ENCODE measurements at places on chromosomes 3 and 15.

GRCh38 chr3:18474202-18474601, 49.1 kb upstream of the SATB1 start:
- no peak for DNase-seq

GRCh38 chr15:63986185-63986680, 60.1 kb downstream of the DAPK2 start:
- DNase-seq, result no peak

GRCh38 chr3:56366641-56367162, 101.6 kb downstream of the ERC2 start:
- no peak for DNase-seq

DNA sequence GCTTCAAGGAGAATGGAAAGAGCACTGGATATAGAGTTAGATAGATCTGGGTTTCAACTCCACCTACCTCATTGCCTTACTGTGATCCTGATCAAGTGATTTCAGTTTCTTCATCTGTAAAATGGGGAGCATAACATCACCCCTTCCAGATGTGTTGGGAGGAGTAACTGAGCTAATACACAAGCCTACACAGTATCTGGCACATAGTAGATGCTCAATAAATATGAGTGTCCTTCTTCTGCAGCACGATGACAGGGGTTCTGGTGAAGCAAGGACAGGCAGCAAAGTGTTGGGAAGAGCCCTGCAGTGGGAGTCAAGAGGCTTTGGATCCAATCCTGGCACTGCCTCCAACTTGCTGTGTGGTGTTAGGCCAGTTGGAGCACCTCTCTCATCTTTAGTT, 270.0 kb downstream of the UACA start:
- DNase-seq, result no peak

DNA sequence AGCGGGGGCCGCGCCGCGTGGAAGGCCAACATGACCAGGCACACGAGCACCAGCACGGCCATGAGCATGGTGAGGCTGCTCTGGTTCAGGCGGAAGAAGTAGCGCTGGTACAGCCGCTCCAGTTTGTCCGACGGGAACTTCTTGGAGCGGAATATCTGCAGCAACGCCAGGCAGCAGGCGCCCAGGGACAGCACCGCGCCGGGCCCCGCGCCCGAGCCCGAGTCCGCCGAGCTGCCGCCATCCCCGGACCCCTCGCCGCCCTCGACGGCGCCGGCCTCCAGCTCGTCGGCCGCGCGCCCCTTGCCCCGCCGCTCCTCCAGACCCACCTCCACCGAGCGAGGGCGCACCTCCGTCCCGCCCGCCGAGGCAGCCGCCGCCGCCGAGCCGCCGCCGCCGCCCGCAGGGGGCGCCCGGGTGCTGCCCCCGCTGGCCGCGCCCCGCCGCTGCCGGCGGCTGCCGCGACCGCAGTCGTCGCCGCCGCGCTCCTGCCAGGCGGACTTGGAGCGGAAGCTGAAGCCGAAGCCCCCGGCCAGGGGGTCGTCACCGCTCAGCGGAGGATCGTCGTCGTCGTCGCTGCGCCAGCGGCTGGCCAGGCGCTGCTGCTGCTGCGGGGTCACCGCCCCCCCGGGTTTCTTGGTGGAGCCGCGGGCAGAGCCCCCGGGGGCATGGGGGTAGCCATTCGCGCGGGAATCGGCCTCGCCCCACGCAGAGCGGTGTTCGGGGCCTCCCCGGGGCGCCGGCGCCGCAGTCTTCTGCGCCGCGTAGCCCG, 957 bp downstream of the ADCY5 start:
- no peak for DNase-seq

DNA sequence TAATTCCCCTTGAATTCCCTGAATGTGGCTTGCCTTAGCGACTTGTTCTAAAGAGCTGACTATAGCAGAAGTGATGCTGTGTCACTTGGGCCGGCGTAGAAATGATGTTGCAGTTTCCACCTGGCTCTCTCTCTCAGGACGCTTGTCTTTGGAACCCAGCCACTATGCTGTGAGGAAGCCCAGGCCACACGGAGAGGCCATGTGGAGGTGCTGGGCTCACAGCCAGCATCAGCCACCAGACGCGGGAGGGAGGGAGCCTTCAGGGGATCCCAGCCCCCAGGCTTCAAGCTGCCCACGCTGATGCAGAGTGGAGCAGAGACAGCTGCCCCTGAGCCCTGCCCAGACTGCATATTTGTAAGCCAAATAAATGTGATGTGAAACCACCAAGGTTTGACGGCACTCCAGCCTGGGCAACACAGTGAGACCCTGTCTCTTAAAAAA, 18.6 kb downstream of the RNU5B-1 start:
- DNase-seq, result no peak

DNA sequence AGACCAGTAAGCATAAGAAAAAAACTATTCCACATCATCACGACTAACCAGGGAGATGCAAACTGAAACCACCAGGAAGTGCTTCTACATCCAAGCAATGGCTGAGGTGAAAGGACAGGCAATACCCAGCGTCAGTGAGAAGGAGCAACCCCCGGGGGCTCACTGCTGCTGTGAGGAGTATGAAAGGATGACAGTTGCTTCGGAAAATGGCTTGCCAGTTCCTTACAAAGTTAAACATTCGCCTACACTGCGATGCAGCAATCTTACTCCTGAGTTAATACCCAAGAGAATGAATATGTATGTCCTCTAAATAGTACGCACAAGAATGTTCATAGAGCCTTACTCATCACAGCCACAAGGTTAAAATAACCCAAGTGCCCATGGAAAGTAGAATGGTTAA, 13.3 kb upstream of the PLXNA1 start:
- DNase-seq, result no peak

DNA sequence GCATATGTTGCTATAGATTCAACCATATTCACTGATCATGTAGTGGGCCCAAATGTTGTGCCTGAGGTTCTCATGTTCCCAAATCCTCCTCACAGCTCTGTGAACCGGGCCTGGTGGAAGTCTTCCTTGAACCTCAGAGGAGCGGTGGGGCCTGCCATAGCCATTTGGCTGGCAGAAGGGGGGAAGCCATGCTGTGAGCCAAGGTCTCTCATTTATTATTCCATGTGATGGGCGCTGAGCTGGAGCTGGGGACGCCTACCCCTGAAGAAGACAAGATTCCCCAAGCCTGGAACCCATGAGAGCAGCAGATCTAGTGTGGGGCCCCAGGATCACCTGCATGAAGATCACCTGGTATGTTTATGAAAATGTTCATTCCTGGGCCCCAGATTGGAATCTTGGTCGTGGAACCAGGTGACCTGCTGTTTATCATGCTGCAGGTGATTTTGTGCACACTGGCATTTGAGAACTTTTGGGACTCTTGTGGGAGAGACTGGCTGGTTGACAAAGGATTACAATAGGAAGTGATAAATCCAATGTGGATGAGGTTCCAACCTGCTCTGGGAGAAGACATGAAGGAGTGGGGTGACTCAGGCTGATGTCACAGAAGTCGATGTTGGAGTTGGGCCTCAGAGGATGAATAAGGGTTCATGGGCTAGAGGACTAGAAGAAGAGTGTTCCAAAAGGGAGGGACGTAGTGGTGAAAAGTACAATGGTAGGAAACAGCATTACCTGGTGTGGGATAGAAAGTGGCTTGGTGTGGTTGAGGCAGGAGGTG, 102.1 kb downstream of the ASB7 start:
- no peak for DNase-seq

DNA sequence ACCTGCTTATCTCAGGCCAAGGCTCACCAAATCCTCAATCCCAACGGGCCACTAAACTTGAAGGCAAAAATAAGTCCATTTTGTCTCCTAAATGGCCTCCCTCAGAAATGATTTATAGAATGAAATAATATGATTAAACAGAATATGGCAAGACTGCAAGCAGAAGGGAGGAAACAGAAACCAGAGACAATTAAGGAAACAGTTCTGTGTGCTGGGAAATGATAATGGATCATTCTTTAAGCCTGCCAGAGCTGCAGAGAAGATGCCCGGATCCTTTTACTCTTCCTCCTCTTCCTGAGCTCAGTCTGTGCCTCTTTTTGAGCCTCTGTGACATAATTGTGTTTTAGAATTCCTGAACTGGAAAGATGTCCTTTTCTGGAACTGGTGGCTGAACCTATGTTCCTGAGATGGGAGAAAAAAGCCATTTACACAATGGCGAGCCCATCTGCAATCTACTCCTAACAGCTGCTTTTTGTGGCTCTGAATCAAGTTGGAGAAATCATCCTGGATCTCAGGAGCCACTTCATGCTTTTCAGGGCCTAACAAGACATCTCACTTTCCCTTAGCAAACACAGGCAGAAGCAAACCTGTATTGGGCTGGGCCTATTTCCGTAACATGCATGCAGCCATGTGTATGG, 2.8 kb upstream of the ABHD2 start:
- no peak for DNase-seq

GRCh38 chr3:124919756-124920155, 14.8 kb downstream of the MUC13 start:
- no peak for DNase-seq

DNA sequence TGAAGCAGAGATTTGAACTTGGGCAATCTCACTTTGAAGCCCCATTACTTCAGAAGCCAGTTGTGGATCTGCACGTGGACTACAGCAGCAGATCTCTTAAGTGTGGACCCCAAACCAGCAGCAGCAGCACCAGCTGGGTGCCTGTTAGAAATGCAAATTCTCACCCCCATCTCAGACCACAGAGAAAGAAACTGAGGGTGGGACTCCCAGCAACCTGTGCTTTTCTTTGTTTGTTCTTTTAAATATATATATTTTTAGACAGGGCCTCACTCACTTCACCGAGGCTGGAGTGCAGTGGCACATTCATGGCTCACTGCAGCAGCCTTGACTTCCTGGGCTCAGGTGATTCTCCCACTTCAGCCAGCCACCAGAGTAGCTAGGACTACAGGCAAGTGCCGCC, 53.2 kb downstream of the SLTM start:
- no peak for DNase-seq

GRCh38 chr3:43159876-43160255, 54.0 kb upstream of the POMGNT2 start:
- no peak for DNase-seq

DNA sequence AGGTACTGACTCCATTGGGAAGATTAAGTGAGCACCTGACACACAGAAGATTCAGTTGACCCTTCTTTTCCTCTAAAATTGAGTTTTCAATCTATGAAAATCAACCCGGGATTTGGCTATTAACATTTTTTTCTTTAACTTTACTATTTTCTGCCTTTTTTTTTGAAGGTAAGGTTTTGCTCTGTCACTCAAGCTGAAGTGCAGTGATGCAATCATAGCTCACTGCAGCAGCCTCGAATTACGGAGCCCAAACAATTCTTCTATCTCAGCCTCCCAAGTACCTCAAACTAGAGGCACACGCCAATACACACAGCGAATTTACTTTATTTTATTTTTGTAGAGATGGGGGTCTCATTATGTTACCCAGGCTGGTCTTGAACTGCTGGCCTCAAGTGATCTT, 1029.5 kb downstream of the MCTP2 start:
- no peak for DNase-seq

DNA sequence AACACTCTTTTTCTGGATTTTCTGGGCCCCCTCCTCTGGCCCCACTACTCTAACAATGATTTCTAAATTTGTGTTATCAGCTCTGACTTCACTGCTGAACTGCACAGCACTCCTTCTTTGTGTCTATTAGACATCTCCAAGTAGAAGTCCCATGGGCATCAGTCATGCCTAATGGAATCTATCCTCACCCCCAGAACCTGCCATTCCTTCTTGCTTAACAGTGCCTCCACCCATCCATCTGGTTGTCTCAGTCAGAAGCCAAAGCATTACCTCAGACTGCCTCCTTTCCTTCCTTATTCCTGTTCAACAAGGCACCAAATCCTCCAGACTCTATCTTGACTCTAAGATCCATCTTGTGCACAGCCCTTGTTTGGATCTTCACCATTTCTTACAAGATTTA, 36.2 kb downstream of the SSR3 start:
- no peak for DNase-seq

DNA sequence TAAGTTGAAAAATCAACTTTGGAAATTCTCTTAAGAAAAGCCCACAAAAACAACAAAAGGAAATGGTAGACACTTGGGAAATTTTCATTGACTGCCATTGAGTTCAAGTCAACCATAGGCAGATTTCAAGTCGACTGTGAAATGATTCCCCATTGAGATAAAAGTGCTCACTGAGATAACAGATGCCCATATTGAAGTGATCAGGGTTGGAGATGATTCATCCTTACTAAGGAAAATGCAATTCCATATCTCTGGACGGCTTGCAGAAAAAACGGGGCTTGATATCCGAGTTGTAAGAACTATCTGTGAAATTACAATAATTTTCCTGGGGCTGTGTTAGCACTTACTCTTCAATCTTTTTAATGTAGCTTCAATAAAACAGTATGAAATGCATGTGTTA, 373.1 kb upstream of the THRB start:
- no peak for DNase-seq

DNA sequence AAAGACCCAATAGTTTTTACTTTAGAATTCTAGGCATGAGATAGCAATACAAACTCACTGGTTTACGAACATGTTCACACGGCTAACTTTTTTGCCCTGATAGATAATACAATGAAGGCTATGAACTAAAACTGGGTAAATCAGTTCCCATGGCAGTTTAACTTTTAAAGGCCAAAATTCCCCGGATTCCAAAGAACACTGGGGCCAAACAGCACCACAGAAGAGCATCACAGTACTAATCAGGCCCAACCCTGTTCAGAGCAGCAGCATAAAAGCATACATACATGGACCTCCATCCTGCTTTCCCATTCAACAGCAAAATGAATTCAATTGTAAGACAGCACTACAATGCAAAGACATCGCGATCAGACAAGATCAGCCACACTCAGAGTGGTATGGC, 540.3 kb upstream of the CCDC54 start:
- DNase-seq, result no peak

DNA sequence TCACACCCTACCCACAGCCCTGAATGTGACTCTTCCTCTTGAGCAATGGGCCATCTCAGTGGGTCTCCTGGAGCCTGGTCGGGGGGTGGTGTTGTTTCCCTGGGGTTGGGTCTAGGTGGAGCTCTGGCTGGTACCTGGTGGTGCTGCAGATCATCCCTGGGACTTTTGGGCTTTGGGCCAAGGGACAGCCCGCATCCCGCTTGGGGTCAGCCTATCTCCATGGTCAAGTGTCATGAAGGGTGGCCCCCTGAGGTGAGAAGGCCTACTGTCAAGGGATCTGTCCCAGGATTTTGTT, 202.0 kb downstream of the UBE3A start:
- DNase-seq, result no peak

DNA sequence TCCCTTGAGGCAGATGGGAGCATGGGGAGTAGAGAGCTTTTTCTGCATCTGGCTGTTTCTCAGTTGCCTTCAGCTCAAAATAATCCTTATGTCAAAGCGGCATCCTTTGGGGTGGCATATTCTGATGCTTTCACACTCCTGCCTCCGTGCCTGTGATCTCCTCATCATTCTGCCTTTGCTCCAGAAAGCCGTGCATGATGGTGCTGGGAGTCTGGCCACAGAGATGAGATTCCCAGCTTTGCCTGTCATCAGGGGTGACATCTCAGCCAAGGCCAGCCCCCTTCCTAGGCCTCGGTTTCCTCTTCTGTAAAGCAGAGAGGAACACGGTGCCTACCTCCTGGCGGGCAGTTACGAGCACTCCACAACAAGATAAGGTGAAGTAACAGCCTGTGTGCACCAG, 96.3 kb upstream of the ALDH1A3 start:
- no peak for DNase-seq

Data from NCI-H748 treated with DMSO at 0.1 percent for 48 hours (cell line).